ENCODE measurements at places on chromosomes 16 and 17.

DNA sequence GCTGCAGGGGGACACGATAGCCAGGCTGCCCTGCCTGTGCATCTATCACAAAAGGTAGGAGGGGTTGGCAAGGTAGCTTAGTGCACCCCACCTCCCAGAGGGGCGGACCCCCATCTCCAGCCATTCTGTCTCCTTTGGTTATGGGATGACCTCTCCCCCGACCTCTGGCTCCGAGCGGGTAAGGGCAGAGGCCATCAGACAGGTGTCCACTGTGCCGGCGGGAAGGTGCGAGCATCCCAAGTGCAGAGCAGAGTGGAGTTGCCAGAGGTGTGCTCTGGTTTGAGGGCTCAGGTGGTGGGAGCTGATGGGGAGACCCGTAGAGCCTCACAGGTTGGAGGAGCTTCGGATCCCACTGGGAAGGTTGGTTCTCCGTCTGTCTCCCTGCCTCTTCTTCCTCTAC is 11.7 kb downstream of the LDHD start:
- no peak for DNase-seq

DNA sequence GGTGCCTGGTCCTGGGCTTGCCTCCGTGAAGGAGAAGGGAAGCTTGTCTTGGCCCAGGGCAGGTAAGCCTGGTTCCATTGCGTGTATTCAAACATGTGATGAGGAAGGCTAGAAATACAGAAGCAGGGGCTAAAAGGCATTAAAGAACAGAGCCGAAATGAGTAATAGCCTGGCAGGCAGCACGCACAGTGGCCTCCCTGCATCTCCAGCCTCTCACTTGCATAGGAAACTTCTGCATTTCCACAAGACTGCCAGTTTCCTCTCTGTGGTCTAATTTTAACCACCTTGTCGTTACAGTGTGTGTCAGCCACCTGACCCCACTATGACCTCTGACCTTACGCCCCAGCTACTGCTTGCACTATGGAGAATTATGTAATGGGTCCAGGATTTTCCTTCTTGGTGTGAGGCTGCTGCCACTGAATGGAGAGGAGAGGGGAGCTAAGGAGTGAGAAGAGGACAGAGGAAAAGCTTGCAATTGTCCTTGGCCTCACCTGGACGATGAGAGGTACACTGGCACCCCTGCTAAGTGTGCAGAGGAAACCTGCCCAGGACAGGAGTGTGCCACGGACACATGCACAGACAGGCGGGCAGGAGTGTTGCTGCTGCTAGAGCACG is 32.8 kb downstream of the HIC1 start:
- DNase-seq: peak; percentile 12

- no peak for DNase-seq
These were observed 33.5 kb downstream of the SRL start for GRCh38 chr16:4208341-4208751.

GRCh38 chr17:73856556-73856955 is 212.3 kb upstream of the SDK2 start:
- DNase-seq: no peak

GRCh38 chr16:58022601-58023371 is 2.8 kb upstream of the MMP15 start:
- DNase-seq: peak; percentile 68

- no peak for DNase-seq
These were observed at the start of gene SCNN1G for GRCh38 chr16:23182679-23183542. SCNN1G (plus strand) TSS chr16:23182745; CDS start chr16:23186272, 3,527 bp downstream.
